ENCODE measurements at places on chromosomes 5 and 9.

DNA sequence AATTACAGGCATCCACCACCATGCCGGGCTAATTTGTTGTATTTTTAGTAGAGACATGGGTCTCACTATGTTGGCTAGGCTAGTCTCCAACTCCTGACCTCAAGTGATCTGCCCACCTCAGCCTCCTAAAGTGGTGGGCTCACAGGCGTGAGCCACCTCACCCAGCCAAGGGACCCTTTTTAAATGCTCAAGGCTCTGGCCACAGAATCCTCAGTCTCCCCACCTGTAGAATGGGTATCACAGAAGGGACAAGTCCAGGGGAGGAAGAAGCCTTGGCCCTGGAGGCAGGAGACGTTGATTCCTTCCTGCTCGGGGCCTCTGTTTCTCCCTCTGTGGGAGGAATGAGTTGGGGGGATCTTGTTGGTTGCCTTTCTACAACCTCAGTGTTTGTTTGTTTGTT is 45.7 kb downstream of the GTF3C4 start:
- no peak for DNase-seq

GRCh38 chr5:98158440-98158839 is 615.0 kb upstream of the RGMB start:
- no peak for DNase-seq

DNA sequence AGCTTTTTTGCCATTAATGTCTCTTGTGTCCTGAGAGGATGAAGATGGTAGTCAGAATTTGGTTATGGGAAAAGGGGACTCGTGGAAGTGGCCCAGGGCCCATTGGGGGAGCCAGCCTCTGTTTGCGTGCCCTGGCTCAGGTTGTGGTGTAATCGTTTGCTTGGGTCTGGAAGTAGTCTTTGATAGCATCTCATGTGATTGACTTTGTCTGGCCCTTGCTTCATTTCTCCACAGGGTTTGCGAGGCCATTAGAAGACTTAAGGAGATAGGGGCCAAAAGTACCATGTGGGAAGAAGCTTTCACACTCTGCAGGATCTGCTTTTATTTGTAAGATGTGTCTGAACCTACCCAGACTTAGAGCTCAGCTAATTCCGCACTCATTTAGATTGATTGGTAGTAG is 114.5 kb downstream of the FGF1 start:
- no peak for DNase-seq

GRCh38 chr9:131668057-131668438 is 71.8 kb downstream of the RAPGEF1 start:
- DNase-seq: no peak

DNA sequence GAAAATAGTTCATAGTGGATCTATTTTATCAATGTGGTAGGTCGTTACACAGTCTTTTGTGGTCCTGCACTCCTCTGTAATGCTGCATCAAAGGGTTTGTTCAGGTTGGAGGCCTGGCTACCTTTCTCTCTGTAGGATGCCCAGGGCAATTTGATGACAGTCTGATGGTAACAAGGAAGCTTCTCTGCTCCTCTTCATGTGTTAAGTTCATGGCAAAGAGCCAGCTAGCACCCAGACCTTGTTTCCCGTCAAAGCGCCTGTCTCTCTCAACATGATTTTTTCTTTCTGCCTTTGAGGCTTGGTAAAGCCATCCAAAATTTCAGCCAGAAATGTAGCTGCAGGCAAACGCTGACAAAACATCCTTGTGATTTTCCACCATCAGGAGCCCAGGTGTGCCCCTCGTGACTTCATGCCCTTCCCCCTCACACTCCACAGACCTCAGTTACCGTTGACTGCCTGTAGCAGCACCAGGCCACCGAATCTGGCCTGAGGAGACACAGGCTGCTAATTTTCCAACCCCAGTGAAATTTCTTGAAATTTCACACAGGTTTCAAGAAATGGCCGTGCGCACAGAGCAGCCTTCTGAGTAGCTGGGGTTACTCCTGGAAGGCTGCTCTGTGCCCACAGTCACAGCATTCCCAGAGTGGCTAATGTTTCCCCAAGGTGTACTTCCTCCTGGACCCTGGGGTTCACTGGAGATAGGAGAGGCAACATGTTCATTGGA is 292.7 kb downstream of the CWC27 start:
- DNase-seq: no peak

DNA sequence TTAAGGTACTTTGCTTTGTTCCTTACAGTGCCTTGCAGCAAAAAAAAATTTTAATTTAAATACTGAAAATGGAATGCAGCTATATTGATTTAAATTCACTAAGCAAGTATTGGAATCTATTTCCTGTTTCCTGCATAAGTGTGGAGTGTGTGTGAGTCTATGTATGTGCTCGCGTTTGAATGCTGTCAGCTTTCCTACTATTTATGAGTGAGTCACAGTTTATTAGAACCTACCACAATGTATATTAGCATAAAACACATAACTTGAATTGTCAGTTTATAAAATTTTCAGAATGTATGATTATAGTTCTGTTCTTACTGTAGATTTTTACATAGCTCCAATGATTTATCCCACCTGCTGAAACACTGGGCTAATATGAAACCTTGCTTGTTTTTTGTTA is 302.1 kb downstream of the NR2F1-AS1 start:
- no peak for DNase-seq

DNA sequence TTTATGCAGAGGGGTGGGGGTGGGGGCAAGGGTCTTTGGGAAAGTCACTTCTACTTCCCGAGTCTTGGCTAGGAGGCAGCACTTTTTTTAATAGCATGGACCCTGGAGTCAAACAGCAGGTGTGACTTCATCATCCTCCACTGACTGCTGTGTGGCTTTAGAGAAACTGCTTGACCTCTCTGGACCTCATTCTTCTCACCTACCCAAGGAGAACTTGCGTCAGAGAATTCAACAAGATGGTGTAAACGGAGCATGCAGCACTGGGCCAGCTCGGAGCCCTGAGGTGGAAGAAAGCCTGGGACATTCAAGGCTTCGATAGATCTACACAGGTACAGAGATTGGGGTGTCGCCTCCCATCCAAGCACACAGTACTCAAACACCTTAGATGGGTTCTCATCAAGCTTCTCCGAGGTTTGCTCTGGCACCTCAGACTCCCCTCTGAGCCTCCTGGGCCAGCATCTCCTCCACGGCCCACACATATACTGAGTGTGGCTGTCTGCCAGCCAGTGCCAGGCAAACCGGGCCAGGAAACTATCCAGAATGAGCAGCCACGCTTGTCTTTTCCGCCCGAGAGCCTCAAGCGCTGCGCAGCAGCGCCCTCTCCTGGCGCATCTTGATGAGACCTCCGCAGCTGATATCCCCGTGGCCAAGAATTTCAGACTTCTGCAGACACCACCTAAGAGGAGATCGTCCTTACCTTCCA is 4.6 kb upstream of the SLC25A48 start:
- no peak for DNase-seq

DNA sequence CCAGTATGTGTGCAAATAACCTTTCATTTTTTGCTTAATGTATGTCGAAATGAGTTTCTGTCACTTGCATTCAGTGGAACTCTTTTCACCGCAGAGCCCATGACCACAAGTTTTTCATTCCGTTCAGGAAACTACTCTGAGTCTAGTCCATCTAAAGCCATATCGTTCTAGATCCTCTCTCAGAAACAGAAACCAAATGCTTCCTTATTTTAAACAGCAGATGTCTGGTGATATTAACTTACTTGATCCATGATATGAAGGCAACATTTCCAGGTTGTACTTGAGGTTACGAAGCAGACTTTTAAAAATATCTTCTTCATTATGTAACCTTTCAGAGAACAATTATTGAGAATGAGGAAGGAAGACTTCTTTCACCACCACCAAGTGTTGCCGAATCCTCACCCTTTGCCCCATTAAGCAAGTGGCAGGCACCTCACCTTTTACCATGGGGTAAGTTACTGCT is 72.4 kb upstream of the GNAQ start:
- no peak for DNase-seq

GRCh38 chr5:179794171-179794570 is 385 bp downstream of the LTC4S start:
- no peak for DNase-seq

GRCh38 chr5:148801682-148802276 is 24.6 kb upstream of the ADRB2 start:
- no peak for DNase-seq

DNA sequence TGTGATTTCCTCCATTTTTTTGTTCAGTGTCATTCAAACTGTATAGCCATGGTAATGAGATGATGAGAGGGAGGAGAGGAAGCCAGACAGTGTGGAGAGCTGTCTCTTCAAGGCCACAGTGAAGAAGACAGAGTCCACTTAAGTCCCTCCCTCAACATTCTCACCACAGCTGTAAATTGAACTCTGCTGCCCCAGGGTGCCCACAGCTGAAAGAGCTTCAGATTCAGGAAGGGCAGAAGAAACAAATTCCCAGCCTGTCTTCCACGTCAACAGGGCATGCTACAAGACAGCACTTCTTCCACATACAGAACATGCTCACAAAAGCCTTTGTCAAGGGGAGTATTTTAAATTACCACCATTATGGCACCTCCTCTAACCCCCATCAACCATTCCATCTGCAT is 100.4 kb downstream of the KLHL3 start:
- DNase-seq: no peak

DNA sequence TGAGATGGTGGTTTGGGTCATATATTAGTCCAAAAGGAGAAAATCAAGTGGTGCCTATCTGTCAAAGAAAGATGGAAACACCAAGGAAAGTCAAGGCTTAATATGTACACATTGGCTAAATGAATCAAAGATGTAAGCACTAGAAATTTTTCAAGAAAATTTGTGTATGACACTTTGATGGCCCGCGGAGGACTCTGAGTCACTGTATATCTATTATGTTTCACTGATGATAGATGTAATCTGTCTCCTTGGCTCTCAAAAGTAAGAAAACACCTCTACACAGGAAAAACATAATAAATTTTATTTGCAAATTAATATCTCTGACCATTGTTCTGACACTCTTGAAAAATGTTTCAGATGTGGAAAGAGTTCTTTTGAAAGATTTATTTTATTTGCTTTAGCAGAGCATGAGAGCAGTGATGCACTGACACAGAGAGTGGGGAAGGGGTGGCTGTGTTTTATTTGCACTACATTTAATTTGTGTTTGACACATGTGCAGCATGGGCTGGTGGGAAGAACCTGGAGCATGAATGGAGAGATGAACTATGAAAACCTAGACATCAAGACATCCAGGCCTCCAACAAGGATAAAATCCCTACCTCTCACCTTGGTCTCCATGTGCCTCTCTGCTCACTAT is 180.8 kb upstream of the GAS1 start:
- no peak for DNase-seq

GRCh38 chr5:1005249-1005851 is 3.3 kb upstream of the NKD2 start:
- DNase-seq: no peak

DNA sequence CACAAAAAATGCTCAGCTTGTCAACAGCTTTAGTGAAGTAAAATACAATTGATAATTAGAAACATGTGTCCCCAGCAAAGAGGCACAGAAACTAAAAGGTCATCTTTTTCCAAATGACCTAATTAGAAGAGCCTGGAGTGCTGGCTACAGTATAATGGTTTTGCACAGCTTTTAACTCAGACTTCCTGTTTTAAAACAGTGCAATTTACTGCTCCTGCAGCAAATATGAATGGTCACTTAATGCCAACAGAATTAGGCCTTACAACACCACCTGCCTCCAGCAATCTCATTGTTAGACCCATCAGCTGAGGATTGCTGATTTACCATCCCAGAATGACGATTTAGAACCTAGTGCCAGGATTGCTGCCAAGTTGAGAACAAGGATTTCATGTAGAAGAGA is 239.3 kb downstream of the CETN3 start:
- DNase-seq: no peak

DNA sequence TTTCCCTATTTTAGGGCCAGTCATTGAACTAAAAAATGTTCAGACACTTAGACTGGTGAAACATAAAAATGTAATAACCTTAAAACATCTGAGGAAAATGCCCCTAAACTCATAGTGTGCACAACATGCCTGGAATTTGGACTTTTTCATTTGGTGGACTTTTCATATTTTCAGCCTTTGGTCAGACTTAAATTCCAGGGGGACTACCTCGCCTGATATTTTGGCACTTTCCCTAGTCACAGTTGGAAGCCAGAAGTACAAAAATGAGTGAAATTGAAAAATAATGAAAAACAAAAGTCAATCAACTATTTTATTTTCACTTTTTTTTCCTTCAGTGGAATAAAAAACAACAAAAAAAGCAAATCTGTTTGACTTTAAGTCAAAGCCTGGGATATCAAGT is 256.2 kb downstream of the ACTL7B start:
- no peak for DNase-seq

GRCh38 chr9:91809581-91810285 is 140.3 kb downstream of the ROR2 start:
- no peak for DNase-seq

DNA sequence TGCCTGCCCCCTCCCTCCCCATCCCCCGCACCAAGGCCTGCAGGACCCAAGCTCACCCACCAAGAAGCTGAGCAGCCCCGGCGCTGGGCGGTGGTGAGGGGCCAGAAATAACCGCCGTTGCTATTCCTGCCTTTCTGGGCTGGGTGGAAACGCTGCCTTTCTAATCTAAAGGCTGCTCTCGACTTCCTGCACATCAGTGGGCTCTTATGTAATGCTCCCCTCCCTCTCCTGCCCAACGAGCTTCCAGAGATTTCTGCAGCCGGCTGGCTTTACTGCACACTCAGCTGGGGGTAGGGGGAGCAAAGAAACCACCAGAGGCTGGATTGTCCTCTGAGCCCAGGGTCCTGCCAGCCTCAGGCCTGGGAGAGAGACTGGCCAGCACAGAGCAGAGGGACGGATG is 6.9 kb upstream of the EGR1 start:
- no peak for DNase-seq

DNA sequence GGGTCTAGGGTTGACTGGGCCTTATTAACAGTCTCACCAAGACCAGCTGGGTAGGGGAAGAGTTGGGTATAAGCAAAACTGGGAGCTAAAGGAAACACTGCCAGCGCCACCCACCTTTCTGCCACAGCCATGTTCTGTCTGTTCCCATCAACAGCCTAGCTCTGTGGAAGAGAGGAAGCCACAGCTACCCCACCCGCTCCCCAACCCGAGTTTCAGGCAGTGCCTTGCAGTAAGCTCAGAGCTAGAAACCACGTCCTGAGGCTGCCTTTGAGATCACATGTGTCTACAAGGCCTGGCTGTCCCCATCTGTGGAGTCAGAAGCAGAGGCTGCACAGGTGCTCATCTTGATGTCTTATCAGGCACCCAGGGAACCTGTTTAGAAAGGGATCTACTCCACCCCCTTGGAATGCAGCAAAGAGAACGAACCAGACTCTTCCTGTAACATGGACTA is 15.3 kb downstream of the HNRNPH1 start:
- DNase-seq: peak; percentile 23

- DNase-seq: no peak
These were observed 123.5 kb downstream of the TSSK1B start for GRCh38 chr5:113311301-113311700.

- no peak for DNase-seq
These were observed 118.9 kb downstream of the PDZD2 start for GRCh38 chr5:31757806-31758205.

DNA sequence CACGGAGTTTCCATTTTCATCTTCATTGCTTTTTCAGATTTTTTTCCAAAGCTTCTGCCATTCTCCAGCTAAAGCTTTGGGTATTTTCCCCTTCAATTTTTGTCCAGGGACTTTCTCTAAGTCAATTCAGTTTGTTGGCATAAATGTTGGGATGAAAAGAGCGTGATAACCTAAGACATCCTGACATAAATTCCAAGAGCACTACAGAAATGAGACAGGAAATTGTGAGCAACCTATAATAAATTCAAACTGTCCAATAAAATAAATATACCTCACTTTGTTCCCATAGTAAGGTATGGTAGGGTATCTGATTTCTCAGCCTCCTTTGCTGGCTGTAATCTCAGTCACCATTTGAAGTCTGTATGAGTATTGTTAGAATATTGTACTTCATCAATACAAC is 8.4 kb downstream of the ADAMTSL1 start:
- DNase-seq: no peak

GRCh38 chr5:128674837-128675446 is 136.9 kb upstream of the FBN2 start:
- DNase-seq: no peak

Data from activated T-helper 1 cell treated with Interleukin-2 at 50 U/mL for 16 hours (primary cell).